Stimulated activated CD4-positive, alpha-beta T cell treated with anti-CD3 and anti-CD28 coated beads, Interleukin-2, amount 100 ng/mL, for 24 hours (primary cell): ENCODE measurements at places on chromosomes 5 and 9.
A peak's percentile ranks its signal among the peaks of the same experiment; 100 is the strongest.

DNA sequence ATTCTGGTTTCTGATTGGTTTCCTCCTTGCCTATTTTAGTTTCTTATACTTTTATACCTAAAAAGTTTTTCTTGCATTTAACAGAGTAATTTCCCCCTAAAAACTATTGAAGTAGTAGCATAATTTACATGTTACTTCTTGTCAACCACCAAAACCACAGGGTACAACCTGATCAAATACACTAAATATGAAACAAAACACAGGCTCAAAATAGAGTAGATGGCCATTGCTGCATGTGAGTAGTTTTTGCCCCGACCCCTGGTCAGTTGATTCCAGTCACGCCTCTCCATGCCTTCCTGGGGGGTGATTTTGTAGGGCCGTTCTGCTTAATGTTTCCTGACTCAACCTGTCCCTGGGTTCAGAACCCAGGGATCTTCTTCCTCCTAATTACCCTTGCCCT is 101.8 kb downstream of the TLE4 start:
- DNase-seq: no peak

GRCh38 chr9:129068990-129069861 is 11.7 kb upstream of the DOLPP1 start:
- peak; percentile 53 for DNase-seq

- DNase-seq: no peak
These were observed 74.8 kb downstream of the MACIR start for GRCh38 chr5:103333376-103333775.

DNA sequence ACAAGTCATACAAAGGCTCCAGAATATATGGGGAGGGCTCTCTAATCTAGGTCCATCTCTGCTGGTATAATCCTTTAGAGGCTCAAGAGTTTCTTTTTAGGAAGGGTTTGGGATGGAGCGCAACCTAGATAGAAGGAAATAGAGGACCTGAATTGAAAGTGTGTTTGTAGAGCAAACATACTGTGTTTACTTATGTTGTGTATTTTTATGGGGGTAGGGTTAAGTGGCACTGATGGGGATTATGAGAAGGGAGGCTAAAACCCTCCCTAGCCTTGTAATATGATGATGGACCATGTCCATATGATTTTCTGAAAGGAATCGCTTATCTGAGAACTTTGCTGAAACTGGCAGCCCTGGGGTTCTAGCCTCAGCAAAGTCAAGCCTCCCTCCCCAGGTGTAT is 4.4 kb upstream of the ELL2 start:
- no peak for DNase-seq

DNA sequence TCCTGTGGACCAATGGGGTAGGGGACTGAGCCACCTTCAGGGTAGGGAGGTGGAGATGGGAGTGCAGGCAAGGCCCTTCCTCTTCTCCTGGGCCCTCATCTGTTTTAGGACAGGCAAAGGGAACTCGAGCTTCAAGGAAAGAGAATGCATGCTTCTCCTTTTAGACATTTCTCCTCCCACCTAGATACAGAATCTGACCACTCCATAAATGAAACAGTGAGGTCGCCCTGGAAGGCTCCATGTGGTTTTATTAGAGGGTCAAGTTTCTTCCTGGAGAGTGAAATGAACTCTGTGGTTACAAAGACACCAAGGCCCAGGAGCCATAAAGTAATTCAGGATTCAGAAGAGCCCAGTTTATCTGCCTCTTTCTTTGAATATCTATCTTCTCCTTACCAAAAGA is 14.9 kb downstream of the LHFPL2 start:
- no peak for DNase-seq

GRCh38 chr9:3049636-3050035 is 205.7 kb upstream of the PUM3 start:
- no peak for DNase-seq

- DNase-seq: no peak
These were observed 46.5 kb downstream of the EPB41L4A start for GRCh38 chr5:112372543-112372942.

DNA sequence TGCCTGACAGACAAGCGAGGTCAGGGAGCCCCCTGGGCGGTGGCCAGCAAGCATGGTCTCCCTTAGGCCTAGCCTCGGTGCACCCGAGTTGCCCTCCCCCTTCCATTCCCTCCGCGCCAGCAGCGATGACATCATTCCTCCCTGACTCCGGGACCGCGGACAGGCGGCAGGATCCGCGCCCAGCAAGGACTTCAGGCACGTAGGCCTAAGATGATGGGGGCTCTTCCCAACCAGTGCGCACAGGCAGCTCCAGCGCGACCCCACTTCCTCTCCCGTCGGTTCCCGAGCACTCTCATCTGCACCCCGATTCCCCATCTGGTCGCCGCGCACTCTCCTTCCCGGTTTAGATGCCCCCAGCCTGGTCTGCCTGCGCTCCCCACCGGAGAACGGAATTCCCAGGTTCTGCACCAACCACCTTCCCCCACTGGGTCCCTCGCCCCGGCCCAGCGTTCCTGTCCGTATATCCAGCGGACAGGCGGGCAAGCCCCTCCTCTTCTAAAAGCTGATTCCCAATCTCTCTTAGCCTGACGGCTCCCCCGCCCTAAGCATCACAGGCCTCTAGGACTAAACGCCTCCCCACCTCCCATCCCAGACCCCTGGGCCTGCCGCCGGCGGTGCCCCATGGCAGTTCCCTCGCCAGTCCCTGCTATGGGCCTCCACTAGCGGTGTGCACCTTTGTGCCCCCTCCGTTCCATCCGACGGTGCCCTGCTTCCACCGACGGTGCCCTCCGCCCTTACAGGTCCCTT is 931 bp downstream of the FAM219A start:
- DNase-seq: peak; percentile 22

GRCh38 chr9:136282272-136282861 is 21.5 kb downstream of the CCDC187 start:
- DNase-seq: no peak

DNA sequence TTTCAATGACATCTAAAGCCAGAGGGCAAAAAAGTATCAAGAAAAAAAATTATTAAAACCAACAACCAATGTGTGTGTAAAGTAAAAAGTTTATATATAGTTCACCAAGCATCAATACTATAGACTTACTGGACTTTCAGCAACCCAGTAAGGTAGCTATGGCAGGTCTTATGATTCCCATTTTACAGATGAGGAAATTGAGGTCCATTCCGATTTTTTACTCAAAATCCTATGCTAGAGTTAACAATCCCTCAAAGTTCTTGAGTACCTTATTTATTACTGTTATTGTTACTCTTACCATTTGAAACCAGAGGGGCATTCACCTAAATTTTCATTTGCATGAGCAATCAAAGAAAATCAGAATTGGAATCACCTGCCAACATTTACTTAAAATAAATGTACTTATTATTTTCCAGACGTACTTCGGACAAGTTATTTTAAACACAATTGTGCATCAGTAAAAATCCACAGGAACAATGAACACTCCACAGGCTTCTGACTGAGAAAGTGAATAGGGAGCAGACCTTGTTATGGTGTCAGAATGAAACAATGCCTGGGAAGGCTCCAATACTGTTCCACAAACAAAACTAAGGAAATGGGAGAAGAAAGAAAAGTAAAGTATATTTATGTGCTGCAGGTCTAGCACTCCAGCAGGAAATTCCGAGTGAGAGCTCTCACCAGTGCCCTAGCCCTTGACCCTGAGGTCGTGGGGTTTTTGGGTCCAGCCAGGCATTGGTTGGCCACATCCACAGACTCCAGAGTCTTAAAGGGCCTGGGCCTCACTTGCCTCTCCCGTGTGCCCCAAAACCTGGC is 229.9 kb downstream of the PIK3R1 start:
- DNase-seq: no peak

DNA sequence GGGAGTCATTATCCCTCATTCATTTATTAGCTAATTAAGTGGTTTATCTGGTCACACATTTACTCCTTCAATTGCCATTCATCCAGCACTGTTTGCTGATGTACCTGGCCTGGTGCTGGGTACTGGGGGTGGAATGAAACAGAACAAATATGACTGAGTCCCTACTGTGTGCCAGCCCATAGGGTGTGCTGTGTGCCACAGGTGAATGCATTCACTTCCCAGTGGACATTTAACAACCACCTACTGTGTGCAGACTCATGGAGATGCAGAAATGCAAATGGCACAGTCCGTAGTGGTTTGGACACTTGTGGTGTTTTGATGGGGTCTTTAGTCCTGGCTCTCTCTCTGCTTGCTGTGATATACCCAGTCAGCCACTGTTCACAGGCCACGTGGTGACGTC is 10.5 kb downstream of the NEK6 start:
- no peak for DNase-seq

DNA sequence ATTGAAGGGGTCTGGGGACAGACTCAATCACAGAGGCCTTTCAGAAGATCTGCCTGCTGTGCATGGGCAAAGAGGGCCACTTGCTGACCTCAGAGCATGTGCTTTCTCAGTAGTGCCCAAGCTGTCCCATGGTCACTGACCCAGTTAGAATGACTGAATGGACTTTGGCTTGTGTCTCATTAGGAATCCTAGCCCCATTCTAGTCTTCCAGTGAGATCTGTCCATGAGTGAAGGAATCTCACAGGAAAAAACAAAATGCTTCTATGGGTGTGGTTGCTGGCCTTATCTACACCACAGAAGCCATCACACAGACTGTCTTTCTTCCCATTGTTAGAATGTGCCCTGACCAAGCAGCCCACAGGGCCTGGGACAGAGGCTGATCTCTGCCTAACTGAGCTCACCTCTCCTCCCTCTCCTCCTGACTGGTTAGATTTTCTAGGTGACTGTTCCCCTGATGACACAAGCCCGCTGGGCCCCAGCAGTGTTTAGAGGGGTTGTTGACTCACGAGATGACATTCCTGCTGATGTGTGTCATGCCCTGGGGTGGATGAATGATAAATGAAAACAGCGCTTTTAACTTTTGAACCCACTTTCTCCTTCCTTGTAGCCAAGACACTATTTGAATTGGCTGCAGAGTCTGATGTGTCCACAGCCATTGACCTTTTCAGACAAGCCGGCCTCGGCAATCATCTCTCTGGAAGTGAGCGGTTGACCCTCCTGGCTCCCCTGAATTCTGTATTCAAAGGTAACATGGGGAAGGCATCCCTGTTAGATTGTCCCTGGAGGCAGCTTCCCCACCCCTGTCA is 24.8 kb downstream of the TGFBI start:
- DNase-seq: no peak

- peak; percentile 48 for DNase-seq
These were observed 5.1 kb downstream of the GLRX start for GRCh38 chr5:95817430-95817829.

- no peak for DNase-seq
These were observed 139.1 kb downstream of the KCNIP1 start for GRCh38 chr5:170642776-170643436.

DNA sequence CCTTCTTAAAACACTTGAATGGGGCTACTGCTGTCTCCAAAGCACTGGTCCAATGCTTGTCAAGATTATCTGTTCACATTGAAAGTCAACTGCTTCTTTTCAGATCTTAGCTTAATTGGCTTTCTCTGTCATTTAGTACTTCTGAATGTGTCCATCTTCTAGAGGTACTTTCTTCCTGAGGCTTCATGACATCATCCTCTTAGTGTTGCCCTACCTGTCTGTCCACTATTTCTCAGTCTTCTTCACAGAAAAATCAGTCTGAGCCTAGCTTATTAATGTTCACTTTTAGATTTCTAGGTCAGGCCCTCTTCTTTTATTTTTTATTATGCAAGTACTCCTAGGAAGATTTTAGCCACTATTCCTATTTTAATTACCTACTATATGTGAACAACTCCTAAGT is 899.9 kb downstream of the DTWD2 start:
- no peak for DNase-seq

DNA sequence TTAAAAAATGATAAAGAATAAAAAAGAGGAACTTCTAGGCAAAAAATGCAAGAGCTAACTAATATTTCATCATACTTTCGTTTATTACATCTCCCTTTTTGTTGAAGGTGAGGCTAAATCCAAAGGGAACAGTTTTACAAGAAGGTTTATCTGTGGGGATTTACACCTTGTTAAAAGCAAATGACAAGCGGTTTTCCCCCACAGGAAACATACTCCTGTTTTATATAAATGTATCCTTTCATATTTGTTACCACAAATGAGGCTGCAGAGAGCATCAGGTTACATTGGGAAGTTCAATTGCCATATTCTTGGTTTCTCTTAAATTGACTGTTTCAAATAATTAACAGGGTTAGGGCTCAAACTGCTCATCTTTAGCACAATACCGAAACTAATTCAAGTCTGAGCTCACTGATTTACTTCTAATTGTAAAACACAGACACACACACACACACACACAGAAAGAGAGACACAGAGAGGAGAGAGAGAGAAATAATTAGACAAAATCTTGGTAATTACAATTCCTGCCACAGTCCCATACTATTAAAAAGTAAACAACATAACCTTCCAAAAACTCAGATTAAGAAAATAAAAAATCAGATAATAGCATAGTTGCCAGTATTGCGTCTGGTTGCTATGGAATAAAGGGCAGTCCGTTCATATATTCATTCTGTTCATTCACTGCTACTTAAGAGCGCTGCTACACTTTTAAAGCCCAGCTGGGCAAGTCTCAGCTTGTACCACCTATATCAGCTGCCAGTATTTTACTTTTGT is 17.1 kb downstream of the RFX3 start:
- no peak for DNase-seq

DNA sequence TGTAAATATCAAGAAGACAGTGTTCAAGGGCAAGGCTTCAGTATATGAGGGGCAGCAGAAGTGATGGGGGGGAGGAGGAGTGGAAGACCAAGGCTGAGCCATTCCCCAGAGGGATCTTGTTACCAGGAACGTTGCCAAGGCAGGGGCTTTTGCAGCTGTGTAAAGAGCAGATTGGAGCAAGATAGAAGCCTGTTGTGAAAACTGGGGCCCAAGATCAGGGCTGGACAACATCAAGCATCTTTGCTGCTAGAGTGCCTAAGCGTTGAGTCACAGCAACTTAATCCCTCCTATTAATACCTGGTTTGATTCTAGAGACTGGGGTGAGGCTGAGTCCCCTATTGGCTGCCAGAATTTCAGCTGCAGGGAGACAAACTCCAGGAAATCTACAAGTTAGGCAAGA is 18.4 kb upstream of the ERCC6L2 start:
- no peak for DNase-seq

GRCh38 chr5:102138243-102138653 is 157.8 kb downstream of the SLCO4C1 start:
- no peak for DNase-seq

GRCh38 chr9:103458826-103459225 is 463.7 kb downstream of the CYLC2 start:
- no peak for DNase-seq

- no peak for DNase-seq
These were observed 36.0 kb upstream of the CLPTM1L start for GRCh38 chr5:1380910-1381309.
